Stimulated activated naive CD8-positive, alpha-beta T cell treated with anti-CD3 and anti-CD28 coated beads, Interleukin-15, Interleukin-2, amounts not matched to agents 100 U/mL and 50 U/mL, for 24 hours (primary cell): ENCODE measurements at places on chromosomes 11 and 22.
A peak's percentile ranks its signal among the peaks of the same experiment; 100 is the strongest.

DNA sequence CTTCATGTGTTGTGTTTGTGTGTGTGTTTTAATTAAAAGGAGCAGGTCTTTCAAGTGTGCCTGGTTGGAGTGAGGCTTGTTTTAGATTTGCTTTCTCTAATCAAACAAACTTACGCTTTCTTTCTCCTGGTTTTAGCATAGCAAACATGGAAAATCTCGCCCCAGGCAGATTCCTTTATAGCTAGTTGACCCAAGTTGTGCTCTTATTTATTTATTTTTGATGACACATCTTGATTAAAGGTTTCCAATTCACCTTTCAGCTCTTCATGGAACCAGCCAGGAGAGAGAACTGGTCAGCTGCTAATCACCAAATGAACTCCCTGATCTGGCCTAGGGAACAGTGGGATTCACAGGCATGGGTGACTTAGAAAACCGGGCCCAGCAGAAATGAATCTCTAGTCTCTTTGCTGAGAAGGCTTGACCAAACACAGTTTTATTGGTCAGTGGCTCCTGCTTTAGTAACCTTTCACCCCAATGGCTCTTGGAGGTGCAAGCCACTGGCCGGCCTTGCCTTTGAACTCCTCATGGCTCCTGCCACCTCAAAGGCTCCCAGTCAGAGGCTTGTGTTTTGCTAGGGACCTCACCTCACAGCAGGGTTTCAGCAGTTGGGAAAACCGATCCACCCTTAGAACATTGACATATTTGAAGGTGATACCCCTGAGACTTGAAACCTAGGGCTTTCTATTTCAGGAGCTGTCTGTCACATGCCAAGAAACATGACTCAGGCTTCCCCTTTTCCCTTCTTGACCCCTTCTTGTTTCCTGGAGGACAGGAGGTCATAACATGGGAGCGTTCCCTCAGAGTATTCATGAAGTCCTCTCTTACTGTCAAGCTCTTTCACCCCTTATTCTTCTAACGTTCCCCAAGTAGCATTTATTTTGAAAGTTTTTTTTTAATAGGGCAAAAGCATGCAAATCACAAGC lies 48.8 kb downstream of the EXT2 start:
- no peak for DNase-seq

DNA sequence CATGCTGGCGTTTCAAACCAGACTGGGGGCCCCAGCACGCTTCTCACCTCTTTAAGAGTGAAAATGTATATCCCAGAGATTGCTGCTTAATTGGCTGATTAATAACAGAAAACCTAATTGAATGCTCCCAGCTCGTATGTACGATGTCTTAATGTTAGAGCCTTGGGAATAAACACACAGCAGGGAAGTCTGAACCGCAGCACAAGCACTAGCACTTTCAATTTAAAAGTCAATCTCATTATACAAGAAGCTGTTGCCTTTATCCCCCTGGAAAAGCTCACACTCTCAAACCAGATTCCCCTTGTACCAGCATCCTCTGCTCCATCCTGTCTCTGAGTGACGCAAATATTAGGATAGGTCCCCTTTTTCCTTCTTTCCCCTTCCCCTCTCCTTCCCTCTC lies 449.1 kb downstream of the MN1 start:
- DNase-seq, result no peak

DNA sequence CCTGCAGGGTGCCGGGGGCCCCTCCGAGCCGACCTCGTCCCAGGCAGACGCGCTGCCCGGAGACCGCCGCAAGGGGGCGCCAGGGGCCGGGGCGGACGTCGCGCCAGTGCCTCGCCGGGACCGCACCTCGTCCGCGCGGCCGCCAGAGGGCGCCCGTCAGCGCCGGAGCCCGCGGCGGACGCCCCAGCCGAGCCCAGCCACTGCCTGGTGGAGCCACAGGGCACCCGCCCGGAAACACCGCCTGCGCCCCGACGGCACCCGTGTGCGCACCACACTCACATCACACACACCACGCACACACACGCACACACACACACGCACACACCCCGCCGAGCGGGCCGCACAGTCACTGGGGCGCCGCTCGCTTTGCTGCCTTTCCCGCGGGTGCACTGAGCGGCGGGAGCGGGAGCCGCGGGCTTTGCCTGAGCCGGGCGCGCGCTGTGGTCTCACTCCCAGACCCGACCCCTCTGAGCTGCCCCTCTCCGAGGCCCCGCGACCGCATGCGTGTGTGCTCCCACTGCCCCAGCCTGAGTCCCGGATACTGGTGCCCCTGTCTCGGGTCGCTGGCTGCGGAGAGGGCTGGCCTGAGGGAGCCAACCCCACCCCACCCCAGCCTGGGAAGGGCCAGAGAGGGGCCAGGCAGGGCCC lies 449.3 kb downstream of the OPCML start:
- peak; percentile 81 for DNase-seq

DNA sequence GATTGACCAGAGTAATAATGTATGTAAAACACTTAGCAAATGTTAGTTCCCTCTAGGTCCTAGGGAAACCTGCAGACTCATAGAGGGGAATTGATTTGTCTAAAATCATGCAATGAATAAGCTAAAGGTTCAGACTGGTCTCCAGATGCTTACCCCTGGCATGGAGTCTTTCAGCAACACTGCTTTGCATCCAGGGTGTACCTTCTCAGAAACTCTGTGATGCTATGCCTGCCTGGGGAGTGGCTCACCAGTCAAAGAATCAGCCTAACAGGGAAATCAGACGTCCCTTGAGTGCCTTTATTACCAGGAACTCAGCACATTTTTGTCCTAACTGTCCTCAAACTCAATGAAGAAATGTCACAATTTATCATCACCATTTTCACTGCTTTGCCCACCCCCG lies 5.9 kb upstream of the UVRAG start:
- DNase-seq, result no peak

DNA sequence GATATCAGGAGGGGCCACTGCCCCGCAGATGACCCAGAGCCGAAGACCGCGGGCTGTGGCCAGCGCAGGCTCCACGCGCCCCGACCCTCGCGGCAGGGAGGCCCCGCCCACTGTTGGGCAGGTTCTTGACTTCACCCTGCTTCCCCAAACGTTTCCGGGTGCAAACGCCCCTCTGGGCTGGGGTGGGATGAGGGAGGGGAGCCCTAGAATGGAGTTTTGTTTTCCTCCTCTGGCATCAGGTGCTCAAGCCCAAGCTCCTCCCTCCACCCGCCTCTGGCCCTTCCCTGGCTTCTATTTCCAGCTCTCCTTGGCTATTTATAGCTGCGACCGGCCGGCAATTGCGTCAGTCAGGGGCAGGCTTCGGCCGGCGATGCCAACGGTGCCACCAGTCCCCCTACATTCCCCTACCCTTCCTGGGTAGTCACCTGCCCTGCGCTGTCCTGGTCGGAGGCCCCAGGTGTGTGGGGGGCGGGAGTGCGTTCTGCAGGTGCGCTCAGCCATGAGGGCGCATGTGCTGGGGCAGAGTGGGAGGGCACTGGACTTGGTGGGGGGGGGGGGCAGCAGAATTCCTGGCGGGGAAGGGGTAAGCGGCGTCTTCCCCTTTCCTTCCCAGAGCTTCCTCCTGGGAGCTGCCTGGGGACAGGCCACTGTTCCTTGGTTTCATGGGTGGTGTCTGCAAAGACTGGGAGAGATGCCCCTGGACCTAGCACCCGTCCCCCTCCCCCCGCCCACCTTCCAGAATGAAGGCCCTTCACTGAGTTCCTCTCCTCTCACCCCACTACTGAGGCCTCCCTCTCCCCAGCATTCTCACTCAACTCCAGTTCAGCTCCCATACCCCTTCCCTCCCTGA lies 23.6 kb downstream of the DUSP8 start:
- DNase-seq, result no peak

- peak; percentile 57 for DNase-seq
Measured at GRCh38 chr22:37229012-37229804, 14.9 kb downstream of the RAC2 start.

DNA sequence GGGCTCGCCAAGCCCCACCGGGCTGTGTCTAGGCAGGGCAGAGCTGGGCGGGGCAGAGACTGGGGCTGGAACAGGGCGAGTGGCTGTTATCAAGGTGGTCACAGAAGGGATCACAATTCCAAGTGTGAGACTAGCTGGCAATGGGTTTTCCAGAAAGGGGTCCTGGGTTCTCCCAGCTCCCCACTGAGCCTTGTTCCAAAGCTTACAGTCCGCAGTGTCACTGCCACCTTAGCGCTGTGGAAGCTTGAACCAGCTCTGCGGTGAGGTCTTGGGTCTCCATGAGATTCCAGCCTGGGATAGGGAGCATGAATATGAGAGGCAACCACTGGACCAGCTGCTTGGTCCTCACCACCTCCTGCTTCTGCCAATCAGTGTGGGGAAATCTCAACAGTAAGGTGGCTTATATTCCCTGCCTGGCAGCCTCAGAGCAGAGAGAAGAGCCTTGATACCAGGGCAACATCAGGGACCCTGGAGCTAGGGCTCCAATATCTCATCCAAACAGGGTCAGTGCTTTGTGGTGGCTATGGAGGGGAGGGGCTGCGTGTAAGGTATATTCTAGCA lies 831 bp downstream of the CD44 start:
- no peak for DNase-seq

- DNase-seq, result no peak
Measured at GRCh38 chr11:62645671-62645945, 805 bp downstream of the GANAB start.

GRCh38 chr11:102188488-102188887 lies 78.2 kb downstream of the YAP1 start:
- no peak for DNase-seq

DNA sequence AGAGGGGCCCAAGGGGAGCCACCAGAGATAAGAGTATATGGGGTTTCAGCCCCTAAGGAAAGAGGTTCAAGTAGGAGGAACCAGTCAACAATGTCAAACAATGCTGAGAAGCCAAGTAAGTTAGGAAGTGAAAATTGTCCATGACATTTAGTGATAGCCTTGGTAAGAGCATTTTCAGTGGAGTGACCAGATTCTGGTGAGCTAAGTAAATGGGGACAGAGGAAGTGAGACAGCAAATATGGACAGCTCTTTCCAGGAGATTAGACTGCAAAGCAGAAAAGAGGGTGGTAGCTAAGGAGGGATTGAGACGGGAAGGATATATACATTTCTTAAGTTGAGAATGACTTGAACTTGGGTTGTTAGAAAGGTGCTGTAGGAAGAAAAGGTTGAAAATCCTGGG lies 22.9 kb downstream of the POLD3 start:
- no peak for DNase-seq

GRCh38 chr11:66589996-66590675 lies 2.7 kb downstream of the CCDC87 start:
- DNase-seq, result no peak

- no peak for DNase-seq
Measured at GRCh38 chr22:39658806-39659463, 88.4 kb downstream of the CACNA1I start.

- no peak for DNase-seq
Measured at GRCh38 chr11:72969894-72970335, 155.7 kb downstream of the ATG16L2 start.

GRCh38 chr22:37564111-37564711 lies 3.9 kb downstream of the CDC42EP1 start:
- DNase-seq, result no peak

- no peak for DNase-seq
Measured at GRCh38 chr11:201966-202365, 5.2 kb downstream of the BET1L start.

GRCh38 chr11:68584097-68584496 lies 100.2 kb upstream of the GAL start:
- DNase-seq, result peak; percentile 73

DNA sequence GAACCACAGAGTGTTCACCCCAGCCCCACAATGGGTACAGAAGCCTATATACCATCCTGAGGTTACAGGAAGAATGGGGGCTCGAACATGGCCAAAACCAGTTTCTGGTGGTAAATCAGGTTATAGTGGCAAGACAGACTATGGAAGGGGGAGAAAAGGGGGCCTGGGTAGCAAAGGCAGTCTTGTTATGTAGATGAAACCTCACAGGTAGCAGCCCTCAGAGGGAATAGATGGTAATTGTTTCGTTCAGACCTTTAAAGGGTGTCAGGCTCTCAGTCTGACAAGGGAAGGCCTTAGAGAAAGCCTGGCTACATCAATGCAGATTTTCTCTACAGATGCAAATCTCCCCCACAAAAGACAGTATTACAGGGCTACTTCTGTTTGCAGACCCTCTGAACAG lies 3.4 kb downstream of the CAPN1 start:
- no peak for DNase-seq

GRCh38 chr11:2699185-2699530 lies 636 bp downstream of the KCNQ1OT1 start:
- DNase-seq, result peak; percentile 20

DNA sequence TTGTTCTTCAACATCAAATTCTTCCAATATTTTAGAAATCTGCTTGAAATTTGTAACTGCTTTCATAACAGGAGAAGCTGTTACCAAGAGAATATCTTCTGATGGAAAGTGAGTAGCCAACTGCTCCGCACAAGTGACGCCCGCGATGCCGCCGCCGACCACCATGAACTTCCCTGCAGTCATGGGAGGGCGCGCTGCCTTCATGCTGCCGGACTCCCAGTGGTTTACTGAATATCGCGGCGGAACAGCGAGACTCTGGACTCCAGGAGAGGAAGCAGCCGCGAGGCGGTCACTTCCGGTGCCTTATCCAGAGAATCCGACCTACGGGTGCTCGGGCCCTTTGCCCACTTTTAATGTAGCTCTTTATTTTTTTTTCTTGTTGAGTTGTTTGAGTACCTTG lies 190.6 kb downstream of the GUCY1A2 start:
- no peak for DNase-seq

- no peak for DNase-seq
Measured at GRCh38 chr11:61955422-61956135, 5.4 kb downstream of the BEST1 start.
